ENCODE measurements at places on chromosomes 7 and 10. TPM values are rescaled to one million over a fixed set of nuclear protein-coding genes. Genes with fewer than 3 reads are reported as not detected.

GRCh38 chr10:59750155-59750945 lies 2.9 kb downstream of the MRLN start:
- H3K36me3 ChIP-seq = no peaks in the 10 kb centered on the region
- no peak overlapping the region for H3K4me3 ChIP-seq
- no peaks in the 10 kb centered on the region for H3K4me1 ChIP-seq

- H3K27me3 ChIP-seq = no peaks in the 10 kb centered on the region
- no peak overlapping the region for H3K27ac ChIP-seq
- DNase-seq = no peak
- H3K36me3 ChIP-seq = no peaks in the 10 kb centered on the region
- H3K4me3 ChIP-seq = no peak overlapping the region
- no peaks in the 10 kb centered on the region for H3K4me1 ChIP-seq
Observed at GRCh38 chr10:133117688-133118071, 30.0 kb downstream of the ADGRA1 start.

GRCh38 chr10:12484941-12485805 lies 135.8 kb downstream of the CAMK1D start:
- DNase-seq = peak; percentile 21
- H3K27ac ChIP-seq = peak overlapping the region; percentile 83
- no peak overlapping the region for H3K4me3 ChIP-seq
- peaks cover 19% of the 10 kb centered on the region for H3K4me1 ChIP-seq

DNA sequence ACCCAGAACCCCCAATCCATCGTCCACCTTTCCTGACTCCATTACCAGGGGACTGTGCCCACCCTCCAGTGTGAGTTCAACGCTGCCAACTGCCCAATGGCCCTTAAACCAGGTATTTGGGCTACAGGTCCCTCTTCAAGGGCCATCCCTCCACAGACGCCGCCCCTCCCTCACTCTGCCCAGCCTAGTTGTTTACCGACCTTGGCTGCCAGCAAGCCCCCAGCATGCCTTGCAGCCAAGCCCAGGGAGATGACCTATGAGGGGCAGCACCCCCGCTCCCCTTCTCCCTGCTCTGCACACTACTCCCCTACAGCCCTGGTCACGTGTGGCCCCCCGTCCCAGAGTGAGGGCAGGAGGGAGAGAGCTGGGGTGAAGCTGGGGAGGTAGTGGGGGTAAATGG lies 147.3 kb downstream of the GRID1 start:
- no peaks in the 10 kb centered on the region for H3K27me3 ChIP-seq
- no peak overlapping the region for H3K27ac ChIP-seq
- DNase-seq = no peak
- no peak overlapping the region for H3K4me3 ChIP-seq
- no peaks in the 10 kb centered on the region for H3K4me1 ChIP-seq
- H3K36me3 ChIP-seq = no peaks in the 10 kb centered on the region

DNA sequence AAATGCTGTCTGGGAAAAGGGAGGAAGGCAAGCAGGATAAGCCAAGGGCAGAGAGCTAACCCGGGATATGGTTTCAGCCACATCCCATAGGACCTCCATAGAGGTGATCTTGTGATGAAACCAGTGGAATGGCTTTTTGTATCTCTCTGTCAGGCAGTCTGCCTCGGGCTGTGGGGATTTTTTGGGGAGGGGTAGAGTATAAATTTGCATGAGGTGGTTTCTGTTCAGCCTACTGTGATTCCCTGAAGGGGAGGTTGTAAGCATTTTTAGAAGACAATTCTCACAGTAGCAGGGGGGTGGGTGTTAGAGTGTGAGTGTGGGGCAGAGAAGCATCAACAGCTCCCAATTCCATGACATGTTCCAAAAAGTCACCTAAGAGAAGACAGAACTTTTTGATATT lies 11.8 kb downstream of the OR9A2 start:
- no peak overlapping the region for H3K27ac ChIP-seq
- H3K27me3 ChIP-seq = peaks cover 8% of the 10 kb centered on the region
- no peaks in the 10 kb centered on the region for H3K4me1 ChIP-seq
- no peaks in the 10 kb centered on the region for H3K36me3 ChIP-seq
- no peak overlapping the region for H3K4me3 ChIP-seq
- no peak for DNase-seq

- H3K36me3 ChIP-seq = no peaks in the 10 kb centered on the region
- H3K27me3 ChIP-seq = no peaks in the 10 kb centered on the region
- DNase-seq = no peak
- no peak overlapping the region for H3K4me3 ChIP-seq
- H3K27ac ChIP-seq = no peak overlapping the region
Observed at GRCh38 chr7:126776498-126776897, 476.2 kb downstream of the GRM8 start.

- H3K36me3 ChIP-seq = no peaks in the 10 kb centered on the region
- H3K4me1 ChIP-seq = no peaks in the 10 kb centered on the region
- H3K27me3 ChIP-seq = peaks cover 2% of the 10 kb centered on the region
- H3K27ac ChIP-seq = no peak overlapping the region
- DNase-seq = no peak
Observed at GRCh38 chr7:129798616-129799349, 154.0 kb downstream of the UBE2H start.

Gene ATG9B
- total RNA-seq = 12.1 TPM

- no peaks in the 10 kb centered on the region for H3K27me3 ChIP-seq
- H3K4me3 ChIP-seq = no peak overlapping the region
- H3K4me1 ChIP-seq = no peaks in the 10 kb centered on the region
- H3K27ac ChIP-seq = no peak overlapping the region
- peaks cover 26% of the 10 kb centered on the region for H3K36me3 ChIP-seq
- no peak for DNase-seq
Observed at GRCh38 chr7:94578614-94579013, 69.0 kb downstream of the CASD1 start.

DNA sequence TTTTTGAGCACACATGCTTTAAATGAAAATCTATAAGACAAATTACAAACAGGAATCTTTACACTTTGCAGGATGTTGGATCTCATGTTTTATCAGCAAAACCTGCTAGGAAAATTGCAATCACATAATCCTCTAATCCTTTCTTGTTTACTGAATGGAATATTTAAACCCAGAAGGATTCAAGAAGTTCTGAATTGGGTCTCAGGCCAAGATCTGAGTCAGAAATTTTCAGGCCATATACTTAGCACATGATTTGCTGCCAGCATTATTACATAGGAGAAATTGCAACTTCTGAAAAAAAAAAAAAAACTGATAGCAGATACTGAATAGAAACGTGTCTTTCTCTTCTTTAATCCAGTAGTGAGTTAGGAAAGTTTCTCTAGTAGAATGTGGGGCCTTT lies 1005.3 kb upstream of the POT1 start:
- no peaks in the 10 kb centered on the region for H3K4me1 ChIP-seq
- H3K27me3 ChIP-seq = no peaks in the 10 kb centered on the region
- H3K27ac ChIP-seq = no peak overlapping the region
- DNase-seq = no peak

Gene SND1
- 141 TPM for total RNA-seq

Gene SHH
- total RNA-seq = not detected

Gene RPP38
- 19.2 TPM for total RNA-seq

- no peak for DNase-seq
- H3K4me3 ChIP-seq = no peak overlapping the region
Observed at GRCh38 chr7:37311355-37311754, 137.3 kb downstream of the ELMO1 start.

- no peak for DNase-seq
- no peak overlapping the region for H3K27ac ChIP-seq
- H3K4me3 ChIP-seq = no peak overlapping the region
- H3K36me3 ChIP-seq = no peaks in the 10 kb centered on the region
Observed at GRCh38 chr7:32140210-32140939, 70.2 kb upstream of the PDE1C start.

- H3K27ac ChIP-seq = no peak overlapping the region
- H3K4me1 ChIP-seq = peaks cover 7% of the 10 kb centered on the region
- no peak for DNase-seq
- no peak overlapping the region for H3K4me3 ChIP-seq
- H3K27me3 ChIP-seq = no peaks in the 10 kb centered on the region
Observed at GRCh38 chr10:16943295-16944285, 126.4 kb upstream of the RSU1 start.

GRCh38 chr7:13050703-13051102 lies 363.3 kb downstream of the ARL4A start:
- no peak overlapping the region for H3K27ac ChIP-seq
- H3K4me1 ChIP-seq = no peaks in the 10 kb centered on the region
- no peak for DNase-seq
- H3K4me3 ChIP-seq = no peak overlapping the region
- H3K27me3 ChIP-seq = no peaks in the 10 kb centered on the region

GRCh38 chr7:44867073-44867995 lies 18.0 kb downstream of the PURB start:
- H3K27ac ChIP-seq = no peak overlapping the region
- no peaks in the 10 kb centered on the region for H3K36me3 ChIP-seq
- peaks cover 3% of the 10 kb centered on the region for H3K27me3 ChIP-seq
- H3K4me3 ChIP-seq = no peak overlapping the region
- no peak for DNase-seq

Gene PIP
- total RNA-seq = not detected

DNA sequence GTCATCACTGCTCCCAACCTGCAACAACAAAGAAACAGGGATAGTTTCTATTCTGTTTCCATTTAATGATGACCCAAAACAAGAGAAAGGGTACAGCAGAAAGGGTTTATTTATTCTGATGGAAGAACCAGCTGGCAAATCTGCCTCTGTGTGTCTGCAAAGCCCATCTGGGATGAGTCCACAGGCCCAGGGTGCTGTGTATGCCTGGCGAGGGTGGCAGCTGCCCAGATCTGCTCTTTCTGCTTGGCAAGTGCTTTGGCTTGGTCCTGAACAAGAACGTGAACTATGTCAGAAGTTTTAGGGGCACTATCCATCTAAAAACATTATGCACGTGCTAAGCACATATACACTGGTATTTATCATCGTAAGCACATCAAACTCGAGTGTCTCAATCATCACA lies 333.8 kb downstream of the CXCL12 start:
- no peak for DNase-seq
- H3K27ac ChIP-seq = no peak overlapping the region
- no peak overlapping the region for H3K4me3 ChIP-seq

DNA sequence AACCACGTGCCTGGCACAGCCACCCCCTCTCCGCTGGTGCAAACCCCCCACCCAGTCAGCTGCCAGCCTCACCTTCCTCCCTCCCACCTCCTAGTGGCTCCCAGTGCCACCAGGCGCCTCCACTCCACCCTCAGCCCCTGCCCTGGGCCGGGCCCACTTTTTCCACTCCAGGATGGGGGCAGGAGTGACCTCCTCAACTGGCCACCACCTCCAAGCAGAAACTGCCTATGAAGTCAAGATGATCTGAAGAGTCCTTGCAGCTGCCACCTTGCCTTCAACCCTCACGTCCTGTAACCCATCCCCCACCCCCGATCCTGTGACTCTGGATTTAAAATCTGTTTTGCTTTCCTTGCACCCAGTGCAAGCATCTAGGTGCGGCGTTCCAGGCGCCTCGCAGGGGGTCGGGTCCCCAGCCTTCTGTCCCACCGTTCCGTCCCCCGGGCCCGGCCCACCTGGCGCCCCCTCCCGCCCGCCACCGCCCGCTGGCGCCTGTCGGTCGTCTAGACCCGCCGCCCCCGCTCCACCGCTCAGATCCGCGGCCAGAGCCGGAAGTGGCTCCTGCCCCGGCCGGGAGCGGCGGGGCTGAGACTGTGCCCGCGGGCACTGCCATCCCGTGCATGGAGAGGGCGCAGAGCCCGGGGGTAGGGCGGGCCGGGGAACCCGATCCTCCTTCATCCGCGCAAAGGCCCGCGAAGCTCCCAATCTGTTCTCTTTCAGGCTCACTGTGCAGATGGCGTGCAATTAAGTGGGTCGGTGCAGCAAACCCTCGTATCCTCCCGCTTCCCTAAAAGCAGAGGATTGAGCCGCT lies 51.2 kb upstream of the GTF2I start:
- peak overlapping the region; percentile 66 for H3K27ac ChIP-seq
- DNase-seq = peak; percentile 44
- H3K4me1 ChIP-seq = peaks cover 12% of the 10 kb centered on the region

GRCh38 chr10:132207536-132208461 lies 21.1 kb downstream of the DPYSL4 start:
- H3K36me3 ChIP-seq = no peaks in the 10 kb centered on the region
- no peaks in the 10 kb centered on the region for H3K27me3 ChIP-seq
- H3K4me3 ChIP-seq = no peak overlapping the region
- DNase-seq = no peak
- H3K4me1 ChIP-seq = no peaks in the 10 kb centered on the region
- H3K27ac ChIP-seq = no peak overlapping the region

Gene HOXA6
- total RNA-seq = not detected

Gene NKX1-2
- total RNA-seq = not detected

GRCh38 chr7:67654642-67655041 lies 658.0 kb downstream of the TYW1 start:
- H3K4me1 ChIP-seq = no peaks in the 10 kb centered on the region
- no peak overlapping the region for H3K27ac ChIP-seq
- no peak overlapping the region for H3K4me3 ChIP-seq
- DNase-seq = no peak

DNA sequence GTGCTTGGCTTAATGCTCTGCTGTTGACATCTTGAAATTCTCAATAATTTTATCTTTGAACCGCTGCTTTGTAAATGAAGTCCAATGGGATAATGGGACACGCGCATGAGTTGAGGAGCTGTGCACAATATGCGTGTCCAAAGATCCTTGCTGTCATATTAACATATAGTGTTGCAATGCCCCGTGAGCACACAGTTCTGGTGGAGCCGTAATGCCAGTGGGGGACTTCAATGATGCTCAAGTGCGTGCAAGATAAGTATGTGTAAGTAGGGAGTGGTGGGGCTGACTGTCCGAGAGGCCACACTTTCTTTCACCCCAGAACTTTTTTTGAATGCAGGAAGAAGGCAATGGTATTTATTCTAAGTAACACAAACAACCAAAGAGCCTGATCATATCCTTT lies 77.4 kb upstream of the HPS1 start:
- DNase-seq = no peak
- no peak overlapping the region for H3K27ac ChIP-seq
- H3K4me3 ChIP-seq = no peak overlapping the region
- H3K4me1 ChIP-seq = no peaks in the 10 kb centered on the region
- no peaks in the 10 kb centered on the region for H3K27me3 ChIP-seq

GRCh38 chr10:47286116-47286505 lies 13.9 kb upstream of the GDF10 start:
- H3K4me1 ChIP-seq = peaks cover 32% of the 10 kb centered on the region
- H3K4me3 ChIP-seq = no peak overlapping the region
- no peaks in the 10 kb centered on the region for H3K36me3 ChIP-seq

GRCh38 chr7:107779647-107780099 lies 23.4 kb downstream of the SLC26A3 start:
- H3K27me3 ChIP-seq = no peaks in the 10 kb centered on the region
- DNase-seq = no peak
- H3K4me1 ChIP-seq = peaks cover under 1% of the 10 kb centered on the region
- no peaks in the 10 kb centered on the region for H3K36me3 ChIP-seq
- H3K27ac ChIP-seq = no peak overlapping the region

Gene ABCA13
- total RNA-seq = 0.07 TPM
